ENCODE measurements at places on chromosomes 4 and X. TPM values are rescaled to one million over a fixed set of nuclear protein-coding genes. Genes with fewer than 3 reads are reported as not detected.

DNA sequence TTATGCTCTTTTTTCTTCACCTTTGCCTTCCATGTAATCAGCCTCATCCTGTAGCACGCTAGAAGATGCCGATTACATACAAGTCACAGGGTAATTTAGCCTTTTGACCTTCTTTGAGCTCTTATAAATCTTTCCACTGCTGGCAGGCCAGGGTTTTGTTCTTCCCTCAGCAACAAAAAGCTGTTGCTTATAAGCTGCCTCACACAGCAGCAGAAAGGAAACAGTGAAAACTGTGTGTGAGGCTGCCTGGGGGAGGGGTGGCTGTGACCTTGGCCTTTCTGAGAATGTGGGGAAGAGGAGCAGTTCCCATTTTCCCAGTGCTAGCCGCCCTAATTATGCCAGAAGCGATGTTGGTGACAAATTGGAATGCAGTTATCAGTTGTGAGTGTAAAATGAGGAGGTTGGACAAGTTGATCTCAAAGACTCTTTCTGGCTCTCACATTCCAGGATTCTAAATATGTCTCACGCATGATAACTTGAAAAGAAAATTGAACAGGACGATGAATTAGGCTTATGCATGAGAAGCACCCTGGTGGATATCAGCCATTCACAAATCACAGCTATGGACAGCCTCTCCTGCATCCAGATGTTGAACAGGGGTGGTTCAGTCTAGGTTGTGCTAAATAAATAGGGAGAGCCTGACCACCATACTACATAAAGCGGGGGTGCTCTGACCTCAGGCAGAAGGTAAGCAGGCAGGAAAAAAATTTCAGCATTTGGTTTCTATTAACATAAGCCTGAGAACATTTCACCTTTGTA is 25.7 kb downstream of the SLITRK2 start:
- DNase-seq = no peak
- H3K27ac ChIP-seq = no peak overlapping the region
- H3K36me3 ChIP-seq = no peaks in the 10 kb centered on the region
- no peaks in the 10 kb centered on the region for H3K4me1 ChIP-seq

GRCh38 chr4:86558258-86558657 is 35.9 kb upstream of the PTPN13 start:
- no peak overlapping the region for H3K27ac ChIP-seq
- no peak overlapping the region for H3K4me3 ChIP-seq
- no peak for DNase-seq
- H3K27me3 ChIP-seq = no peaks in the 10 kb centered on the region
- no peaks in the 10 kb centered on the region for H3K36me3 ChIP-seq
- peaks cover 36% of the 10 kb centered on the region for H3K4me1 ChIP-seq

GRCh38 chrX:31590581-31591114 is 518.8 kb upstream of the FTHL17 start:
- H3K36me3 ChIP-seq = no peaks in the 10 kb centered on the region
- H3K27me3 ChIP-seq = no peaks in the 10 kb centered on the region
- DNase-seq = no peak

Gene SCFD2
- 12.4 TPM for total RNA-seq

DNA sequence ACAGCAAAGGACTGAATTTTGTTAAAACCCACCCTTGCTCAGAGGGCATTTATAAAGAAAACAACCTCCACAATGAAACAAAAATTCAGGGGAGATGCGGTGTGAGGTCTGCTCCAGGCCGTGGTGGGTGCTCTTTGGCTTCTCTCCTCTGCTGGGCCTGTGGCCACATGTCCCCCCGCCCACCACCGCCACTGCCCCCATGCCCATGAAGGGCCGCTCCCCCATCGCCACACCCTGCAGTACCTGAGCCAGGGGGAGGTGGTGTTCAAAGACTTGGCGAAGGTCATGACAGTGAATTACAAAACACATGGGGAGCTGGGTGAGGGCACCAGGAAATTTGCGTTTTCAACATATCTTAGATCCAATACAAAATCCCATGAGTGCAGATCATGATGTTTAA is 14.2 kb upstream of the CFAP299 start:
- no peaks in the 10 kb centered on the region for H3K36me3 ChIP-seq
- no peak overlapping the region for H3K27ac ChIP-seq
- H3K4me1 ChIP-seq = no peaks in the 10 kb centered on the region
- H3K27me3 ChIP-seq = no peaks in the 10 kb centered on the region
- DNase-seq = no peak

DNA sequence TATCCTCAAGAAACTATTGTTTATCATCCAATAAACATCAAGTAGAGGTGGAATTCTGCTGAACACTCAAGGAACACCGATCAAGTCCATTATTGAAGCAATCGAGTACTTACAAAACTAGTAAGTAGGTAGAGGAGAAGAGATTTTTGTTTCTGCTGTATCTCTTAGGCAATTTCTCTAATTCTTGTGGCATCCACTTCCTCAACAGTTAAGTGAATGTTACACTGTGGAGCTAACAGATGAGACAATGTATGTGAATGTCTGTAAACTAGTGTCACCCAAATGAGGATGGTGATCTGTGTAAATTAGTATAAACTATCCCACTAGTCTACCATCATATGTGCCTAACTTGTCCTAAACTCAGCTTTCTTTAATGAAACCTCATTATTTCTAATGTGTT is 261.6 kb downstream of the ARHGAP24 start:
- H3K36me3 ChIP-seq = no peaks in the 10 kb centered on the region
- no peaks in the 10 kb centered on the region for H3K4me1 ChIP-seq
- no peak overlapping the region for H3K27ac ChIP-seq
- no peak overlapping the region for H3K4me3 ChIP-seq

DNA sequence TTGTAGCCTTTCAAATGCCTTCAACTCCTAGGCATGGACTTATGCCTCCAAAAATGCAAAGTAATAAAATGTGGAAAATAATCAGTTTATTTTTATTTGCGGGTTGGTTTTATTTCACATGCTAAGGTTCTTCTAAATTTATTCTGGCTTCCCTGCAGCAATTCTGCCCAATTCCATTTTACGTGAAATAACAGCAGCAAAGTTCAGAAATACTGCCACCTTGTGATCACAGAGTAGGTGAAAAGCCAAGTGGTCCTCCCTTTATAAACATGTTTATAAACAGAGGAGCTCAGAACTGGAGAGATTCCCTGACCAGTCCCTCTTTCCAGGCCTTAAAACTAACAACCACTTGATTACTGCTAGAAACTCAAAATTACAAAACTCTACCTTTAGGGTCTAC is 14.7 kb upstream of the DCHS2 start:
- H3K27ac ChIP-seq = no peak overlapping the region
- H3K27me3 ChIP-seq = peaks cover 6% of the 10 kb centered on the region
- no peaks in the 10 kb centered on the region for H3K4me1 ChIP-seq
- DNase-seq = no peak
- no peak overlapping the region for H3K4me3 ChIP-seq

DNA sequence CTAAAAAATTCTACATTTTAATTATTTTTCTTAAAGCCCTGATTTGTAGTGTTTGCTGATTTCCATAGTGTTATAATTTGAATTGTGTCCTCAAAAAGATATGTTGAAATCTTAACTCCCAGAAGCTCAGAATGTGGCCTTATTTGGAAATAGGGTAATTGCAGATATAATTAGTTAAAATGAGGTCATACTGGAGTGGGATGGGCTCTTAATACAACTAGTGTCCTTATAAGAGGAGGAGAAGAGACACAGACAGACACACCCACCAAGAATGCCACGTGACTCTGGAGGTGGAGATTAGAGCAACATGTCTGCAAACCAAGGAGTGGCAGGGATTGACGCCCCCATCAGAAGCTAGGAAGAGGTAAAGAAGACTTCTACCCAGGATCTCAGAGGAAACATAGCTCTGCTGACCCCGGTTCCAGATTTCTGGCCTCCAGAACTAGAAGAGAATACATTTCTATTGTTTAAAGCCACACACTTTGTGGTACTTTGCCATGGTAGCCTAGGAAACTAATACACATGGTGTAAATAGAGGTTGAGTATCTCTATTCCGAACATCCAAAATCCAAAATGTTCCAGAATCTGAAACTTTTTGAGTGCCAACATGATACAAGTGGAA is 70.5 kb upstream of the IRF2 start:
- no peaks in the 10 kb centered on the region for H3K27me3 ChIP-seq
- no peaks in the 10 kb centered on the region for H3K36me3 ChIP-seq
- no peak overlapping the region for H3K4me3 ChIP-seq
- no peak overlapping the region for H3K27ac ChIP-seq

DNA sequence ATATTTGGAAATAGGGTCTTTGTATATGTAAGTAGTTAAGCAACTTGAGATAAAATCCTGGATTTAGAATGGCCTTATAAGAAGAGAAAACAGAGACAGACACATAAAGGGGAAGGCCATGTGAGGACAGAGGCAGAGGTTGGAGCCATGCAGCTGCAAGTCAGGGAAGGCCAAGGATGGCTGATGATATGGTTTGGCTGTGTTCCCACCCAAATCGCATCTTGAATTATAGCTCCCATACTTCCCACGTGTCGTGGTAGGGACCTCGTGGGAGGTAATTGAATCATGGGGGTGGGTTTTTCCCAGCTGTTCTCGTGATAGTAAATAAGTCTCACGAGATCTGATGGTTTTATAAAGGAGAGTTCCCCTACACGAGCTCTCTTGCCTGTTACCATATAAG is 76.3 kb downstream of the STK32B start:
- DNase-seq = no peak
- no peaks in the 10 kb centered on the region for H3K27me3 ChIP-seq
- no peaks in the 10 kb centered on the region for H3K36me3 ChIP-seq
- no peak overlapping the region for H3K27ac ChIP-seq
- H3K4me3 ChIP-seq = no peak overlapping the region
- no peaks in the 10 kb centered on the region for H3K4me1 ChIP-seq

Gene SPANXA2
- total RNA-seq = not detected
